Omental fat pad (tissue), 4 donors: ENCODE measurements at places on chromosomes 3 and 15.

DNA sequence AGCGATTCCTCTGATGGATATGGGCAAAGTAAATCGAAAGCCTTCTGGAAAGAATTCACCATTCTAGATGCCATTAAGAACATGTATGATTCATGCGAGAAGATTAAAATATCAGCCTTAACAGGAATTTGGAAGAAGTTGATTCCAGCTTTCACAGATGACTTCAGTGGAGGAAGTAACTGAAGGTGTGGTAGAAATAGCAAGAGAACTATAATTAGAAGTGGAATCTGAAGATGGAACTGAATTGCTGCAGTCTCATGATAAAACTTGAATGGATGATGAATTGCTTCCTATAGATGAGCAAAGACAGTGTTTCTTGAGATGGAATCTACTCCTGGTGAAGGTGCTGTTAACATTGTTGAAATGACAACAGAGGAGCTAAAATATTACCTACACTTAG lies 30.1 kb upstream of the TBC1D23 start:
- no peak for DNase-seq

DNA sequence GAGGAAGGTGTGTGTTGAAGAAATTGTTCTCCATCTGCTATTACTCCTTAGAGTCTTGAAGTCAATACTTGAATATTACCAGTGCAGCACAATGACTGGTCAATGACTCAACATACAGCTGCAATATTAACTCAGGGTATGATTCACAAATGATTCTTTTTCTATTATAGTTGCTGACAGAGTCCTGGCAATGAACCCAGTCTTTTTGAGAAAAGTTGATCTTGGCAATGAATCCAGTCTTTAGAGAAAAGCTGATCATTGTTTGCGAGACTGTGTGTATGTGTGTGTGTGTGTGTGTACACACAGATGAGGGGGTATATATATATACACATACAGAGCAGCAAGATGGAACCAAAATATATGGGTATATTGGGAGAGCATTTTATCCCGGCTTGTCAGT lies 315.1 kb downstream of the ZNF385D start:
- DNase-seq, result no peak

- no peak for DNase-seq
Observed at GRCh38 chr3:7204848-7205156, 343.9 kb downstream of the GRM7 start.

- no peak for DNase-seq
Observed at GRCh38 chr15:70387993-70388392, 290.3 kb upstream of the TLE3 start.

GRCh38 chr3:127825756-127826155 lies 3.4 kb upstream of the MGLL start:
- DNase-seq, result no peak

GRCh38 chr15:60842694-60843093 lies 363.8 kb upstream of the ICE2 start:
- no peak for DNase-seq

DNA sequence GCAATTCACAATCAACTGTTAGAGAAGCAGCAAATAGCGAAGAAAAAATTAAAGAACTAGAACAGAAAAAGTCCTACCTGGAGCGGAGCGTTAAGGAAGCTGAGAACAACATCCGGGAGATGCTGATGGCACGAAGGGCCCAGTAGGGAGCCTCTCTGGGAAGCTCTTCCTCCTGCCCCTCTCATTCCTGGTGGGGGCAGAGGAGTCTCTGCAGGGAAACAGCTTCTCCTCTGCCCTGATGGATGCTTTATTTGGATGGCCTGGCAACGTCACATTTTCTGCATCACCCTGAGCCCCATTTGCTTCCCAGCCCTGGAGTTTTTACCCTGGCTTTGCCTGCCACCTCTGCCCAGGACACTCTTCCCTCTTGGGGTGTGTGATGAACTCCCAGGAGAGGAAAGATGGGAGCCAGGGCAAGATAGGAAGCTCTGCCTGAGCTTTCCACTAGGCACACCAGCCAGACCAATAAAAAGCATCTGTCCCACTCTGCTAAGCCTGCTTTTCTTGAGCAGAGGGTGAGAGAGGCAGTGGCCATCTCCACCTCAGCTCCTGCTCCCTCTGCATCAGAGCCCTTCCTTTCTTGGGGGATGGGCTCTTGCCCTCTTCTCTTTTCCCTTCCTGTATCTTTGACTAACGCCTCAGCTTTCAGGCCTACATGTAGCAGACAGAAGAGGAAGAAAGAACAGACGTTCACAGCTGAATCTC lies 39.4 kb downstream of the PPARG start:
- no peak for DNase-seq

DNA sequence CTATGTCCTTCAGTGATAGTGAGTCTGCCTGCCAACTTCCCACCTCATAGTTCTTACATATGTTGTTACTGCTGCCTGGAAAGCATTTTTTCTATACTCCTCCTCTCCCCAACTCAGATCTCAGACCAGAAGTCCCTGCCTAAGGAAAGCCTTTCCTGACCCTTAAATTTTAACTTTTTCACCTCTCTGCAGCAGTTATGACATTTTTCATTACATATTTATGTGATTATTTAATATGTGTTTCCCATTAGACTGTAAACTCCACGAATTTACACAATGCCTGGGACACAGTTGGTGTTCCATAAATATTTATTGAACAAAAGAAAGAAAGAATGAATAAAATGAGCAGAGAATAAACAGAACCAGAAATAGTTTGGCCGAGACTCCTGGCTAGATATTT lies 125.5 kb downstream of the MITF start:
- no peak for DNase-seq

GRCh38 chr3:23455775-23456174 lies 252.6 kb downstream of the UBE2E2 start:
- DNase-seq, result no peak

DNA sequence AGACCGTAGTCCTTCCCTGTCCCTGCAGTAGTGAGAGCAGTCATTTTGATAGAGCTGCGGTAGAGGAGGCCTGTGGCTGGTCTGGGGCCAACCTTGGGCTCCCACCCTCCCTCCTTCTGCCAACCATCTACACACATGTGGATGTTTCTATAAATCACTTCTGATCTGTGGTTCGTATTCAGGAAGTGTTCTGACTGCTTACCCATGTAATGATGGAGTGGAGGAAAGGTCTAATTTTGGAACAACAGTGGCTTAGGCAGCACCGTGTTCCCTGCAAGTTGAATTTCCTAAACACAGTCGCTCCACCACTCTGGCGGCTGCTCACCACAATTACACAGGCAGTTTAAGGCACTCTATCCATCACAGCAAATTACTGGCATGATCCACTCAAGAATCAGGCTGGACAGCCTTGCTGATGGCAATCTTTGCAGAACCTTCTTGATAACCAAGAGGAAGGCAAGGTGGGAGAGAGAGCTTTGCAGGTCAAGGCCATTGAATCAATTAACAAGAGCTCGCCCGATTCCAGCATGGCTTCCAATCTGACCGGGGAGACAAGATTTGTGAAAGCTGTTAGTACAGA lies 104.7 kb upstream of the VEPH1 start:
- no peak for DNase-seq

- no peak for DNase-seq
Observed at GRCh38 chr3:74003734-74004133, 379.0 kb upstream of the PDZRN3 start.

DNA sequence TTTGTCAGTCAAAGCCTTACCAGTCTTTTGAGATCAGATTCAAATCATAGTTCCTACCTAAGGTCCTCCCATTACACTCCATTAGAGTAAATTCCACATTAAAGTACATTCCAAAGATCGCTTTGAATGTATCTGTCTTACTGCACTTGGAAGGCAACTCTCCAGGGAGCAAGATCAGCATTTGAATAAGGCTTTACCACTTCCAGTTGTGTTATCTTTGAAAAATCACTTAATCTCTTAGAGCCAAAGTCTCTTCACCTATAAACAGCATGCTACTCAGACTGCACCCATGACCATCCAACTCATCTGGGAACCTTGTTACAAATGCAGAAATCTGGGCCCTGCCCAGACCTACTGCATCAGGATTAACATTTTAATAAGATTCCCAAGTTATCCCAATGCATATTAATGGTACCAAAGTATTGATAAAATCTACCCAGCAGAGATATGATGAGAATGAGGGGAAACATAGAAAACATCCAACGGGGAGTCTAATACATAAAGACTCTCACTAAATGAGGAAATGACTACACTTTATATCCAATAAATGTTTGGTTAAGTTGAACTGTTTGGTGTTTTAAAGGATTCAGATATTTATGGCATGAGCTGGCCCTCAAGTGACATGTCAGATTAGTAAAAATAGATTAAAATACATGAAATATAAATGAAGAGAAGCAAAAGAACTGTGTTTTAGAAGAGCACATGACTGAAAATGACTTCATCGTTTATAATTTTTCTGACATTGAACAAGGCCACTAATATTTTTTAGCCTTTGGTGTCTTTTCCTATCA lies 75.9 kb downstream of the TNIK start:
- DNase-seq, result no peak

DNA sequence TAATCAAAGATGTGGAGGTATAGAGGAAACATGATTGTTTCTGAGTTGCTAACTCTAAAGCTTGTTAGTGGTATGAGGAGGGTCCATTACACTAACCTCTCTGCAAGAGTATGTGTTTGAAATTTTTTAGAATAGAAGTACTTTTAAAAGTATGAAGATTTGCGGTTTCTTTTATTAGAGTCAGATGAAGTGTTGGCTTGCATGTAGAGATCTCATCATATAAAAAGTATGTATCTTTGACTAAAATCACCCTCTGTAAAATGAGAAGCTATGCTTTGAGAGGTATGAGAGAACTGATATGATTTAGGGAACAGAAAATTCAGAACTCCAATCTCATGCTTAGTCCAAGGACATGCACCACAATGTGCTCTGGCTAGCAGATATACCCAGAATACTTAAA lies 140.4 kb upstream of the MBNL1 start:
- DNase-seq, result no peak

DNA sequence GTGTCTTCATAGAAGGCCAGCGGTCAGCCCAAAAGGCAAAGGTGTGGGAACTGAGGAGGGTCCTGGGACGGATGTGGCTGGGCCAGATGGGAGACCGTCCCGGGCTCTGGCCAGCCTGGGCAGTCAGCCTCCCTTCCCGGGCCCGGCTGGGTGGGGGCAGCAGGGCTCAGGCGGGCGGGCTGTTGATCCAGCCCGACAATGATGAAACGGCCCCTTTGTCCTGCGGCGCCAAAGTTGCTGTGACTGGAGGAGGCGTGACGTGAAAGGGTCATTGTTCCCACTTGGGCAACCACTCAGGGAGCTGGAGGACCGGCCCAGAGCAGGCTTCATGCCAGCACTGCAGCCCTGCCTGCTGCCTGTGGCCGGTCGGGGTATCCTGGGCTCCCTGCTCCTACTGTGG lies 16.5 kb downstream of the DUSP7 start:
- no peak for DNase-seq

DNA sequence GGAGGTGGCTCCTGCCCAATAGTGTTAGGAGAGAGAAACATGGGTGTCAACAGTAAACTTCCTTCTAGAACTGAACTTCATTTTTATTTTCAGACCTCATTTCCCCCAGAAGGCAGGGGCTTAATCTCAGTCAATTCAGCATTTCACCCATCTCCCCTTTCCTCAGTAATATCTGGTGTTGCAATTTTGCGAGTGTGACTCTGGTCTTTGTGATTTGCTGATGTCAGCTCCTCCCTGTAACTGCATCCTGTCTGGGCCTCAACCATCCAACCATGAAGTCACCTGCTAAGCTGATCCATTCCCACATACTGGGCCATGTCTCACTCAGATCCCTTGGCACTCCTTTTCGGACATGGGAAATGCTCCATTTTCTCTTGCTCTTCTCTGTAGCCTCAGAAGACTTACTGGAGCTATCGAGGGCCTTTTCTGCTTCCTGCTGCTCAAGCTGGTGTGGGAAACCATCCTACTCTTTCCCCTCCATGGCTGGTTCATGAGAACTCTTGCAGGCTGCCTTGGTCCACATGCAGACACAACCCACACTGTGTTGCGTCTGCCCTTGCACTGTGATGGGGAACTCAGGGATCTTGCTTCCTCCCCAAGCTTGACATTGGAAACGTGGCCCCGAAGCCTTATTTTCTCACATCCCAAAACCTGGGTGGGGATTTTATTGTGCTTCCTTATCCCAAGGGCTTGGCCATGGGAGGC lies 24.6 kb downstream of the CCR4 start:
- no peak for DNase-seq

DNA sequence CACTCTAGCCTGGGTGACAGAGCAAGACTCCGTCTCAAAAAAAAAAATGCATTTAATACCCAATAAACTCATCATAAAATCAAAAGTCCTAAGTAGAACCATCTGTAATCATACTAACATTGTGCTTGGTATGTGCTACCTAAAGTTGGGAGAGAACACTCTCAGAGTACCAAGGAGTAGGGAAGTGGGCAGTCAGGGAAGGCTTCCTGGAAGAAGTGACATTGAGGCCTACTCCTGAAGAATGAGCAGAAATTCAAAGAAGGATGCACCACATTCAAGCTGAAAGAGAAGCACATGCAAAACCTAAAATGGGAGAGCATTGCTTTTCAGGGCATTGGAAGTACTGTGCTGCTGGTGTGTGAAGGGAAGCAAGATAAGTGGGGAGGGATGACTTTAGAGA lies 54.1 kb downstream of the TLE3 start:
- no peak for DNase-seq

GRCh38 chr3:180117381-180118163 lies 80.8 kb upstream of the PEX5L start:
- DNase-seq, result no peak
